ENCODE measurements at places on chromosomes 6 and 20. TPM values are rescaled to one million over a fixed set of nuclear protein-coding genes. Genes with fewer than 3 reads are reported as not detected.

DNA sequence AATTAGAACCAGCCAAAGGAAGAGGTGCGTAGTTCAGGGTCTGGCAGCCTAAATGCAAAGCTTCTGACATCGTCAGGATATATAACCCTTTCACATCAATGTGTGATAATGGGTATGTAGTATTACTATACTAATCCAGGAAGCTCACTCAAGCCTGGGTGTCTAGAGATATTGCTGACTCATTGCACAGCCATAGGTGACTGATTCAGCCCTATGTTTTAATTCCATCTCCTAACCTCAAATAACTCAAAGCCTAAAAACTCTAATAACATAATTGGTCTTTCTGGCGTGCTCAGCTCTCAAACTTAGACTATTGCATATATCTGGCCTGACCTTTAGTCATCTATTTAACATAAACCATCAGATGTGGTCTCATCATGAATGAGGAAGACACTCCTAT lies 658.4 kb downstream of the TBC1D32 start:
- DNase-seq, result no peak

DNA sequence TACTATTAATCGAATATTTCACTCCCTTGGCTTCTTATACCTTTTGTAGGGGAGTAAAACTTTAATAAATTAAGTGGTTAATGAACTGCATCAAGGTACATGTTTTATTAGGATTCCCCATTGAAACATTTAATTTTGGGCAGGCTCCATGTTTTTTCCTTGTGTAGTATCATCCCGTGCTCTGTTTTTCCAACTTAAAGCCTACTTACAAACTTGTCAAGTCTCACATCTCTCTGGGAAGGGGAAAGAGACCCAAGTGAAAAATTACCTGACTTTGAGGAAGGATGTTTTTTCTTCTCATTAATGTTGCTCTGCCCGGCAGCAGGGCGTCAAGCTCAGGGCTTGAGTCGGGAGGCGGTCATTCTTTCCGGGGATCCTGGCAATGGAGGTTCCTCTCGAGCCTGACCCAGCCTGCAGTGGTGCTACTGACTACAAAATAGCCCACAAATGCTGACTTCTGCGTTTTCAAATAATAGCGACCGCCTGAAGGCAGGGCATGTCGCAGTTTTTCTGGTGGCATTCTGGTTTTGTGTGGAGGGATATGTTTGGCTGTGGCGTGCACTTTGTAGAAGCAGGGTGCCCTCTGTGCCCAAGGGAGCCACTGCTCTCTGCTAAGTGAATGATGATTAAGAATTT lies 2.4 kb downstream of the DSP start:
- DNase-seq, result peak; percentile 44

The SIRPD gene
- not detected for total RNA-seq

DNA sequence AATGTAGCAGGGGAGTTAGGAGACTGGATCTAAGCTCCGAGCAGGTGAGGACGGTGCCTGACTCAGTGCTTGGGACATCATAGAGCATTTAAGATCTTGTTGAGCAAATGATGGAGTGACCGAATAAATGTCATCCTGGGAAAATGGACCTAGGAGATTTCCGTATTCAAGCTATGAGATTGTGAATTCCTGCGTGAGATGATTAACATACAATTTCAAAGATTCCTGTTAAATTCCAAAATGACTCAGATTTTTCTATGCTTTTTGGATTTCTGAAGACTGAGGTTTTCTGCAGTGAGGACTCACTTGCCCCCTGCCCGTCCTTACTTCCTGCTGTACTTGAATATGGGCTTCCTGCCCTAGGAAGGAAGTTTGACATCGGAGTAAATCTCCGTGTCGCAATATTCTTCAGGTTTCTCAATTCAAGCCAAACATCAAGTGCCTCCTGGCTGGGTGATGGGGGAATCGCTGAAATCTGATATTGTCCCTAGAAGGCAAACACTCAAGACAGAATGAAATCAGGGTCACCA lies 5.2 kb downstream of the SYTL3 start:
- no peak for DNase-seq

The TBPL1 gene
- 62.6 TPM for total RNA-seq

DNA sequence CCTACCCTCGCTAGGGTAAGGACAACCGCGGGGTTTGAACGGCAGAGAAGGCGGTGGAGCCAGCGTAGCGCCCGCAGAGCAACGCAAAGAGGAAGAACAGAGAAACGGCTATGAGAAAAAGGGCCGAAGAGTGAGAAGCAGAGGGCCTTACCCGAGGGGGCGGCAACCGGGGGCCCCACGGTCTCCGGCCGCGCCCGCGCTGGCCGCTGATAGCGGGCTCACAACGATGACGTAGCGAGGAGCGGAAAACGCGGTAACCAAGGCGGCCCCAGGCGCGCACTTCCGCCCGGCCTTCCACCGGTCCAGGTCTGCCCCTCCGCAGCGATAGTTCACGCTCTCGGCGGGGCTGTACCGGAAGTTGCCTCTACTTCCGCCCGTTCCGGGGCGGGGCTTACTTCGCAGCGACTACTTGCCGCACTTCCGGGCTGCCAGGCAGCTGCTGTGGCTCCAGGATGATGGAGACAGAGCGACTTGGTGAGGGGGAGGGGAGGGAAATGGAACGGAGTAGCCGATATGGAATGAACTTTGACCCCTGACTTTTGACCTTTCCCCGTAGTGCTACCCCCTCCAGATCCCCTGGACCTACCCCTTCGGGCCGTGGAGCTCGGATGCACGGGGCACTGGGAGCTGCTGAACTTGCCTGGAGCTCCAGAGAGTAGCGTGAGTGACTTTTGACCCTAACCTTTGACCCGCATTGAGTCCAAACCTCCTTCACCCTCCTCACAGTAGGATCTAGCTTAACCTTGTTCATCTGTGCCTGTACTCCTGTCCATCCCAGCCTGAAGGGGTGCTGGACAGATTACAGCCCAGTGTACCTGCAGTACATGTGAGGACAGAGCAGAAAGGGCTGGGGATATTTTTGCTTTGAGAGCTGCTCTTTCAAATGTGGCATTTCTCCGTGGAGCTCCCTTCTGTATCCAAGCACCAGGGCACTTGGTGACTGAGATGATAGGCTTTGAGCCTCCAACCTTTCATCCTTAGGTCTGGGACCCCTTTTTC lies at the start of the genes NELFE and SKIC2:
Gene NELFE, minus strand, starts transcription at position 231 of the 999 bp plus-strand sequence. CDS start 525 bp downstream, outside the sequence.
Gene SKIC2, plus strand, starts transcription at position 435 of the 999 bp plus-strand sequence. Its CDS starts 18 bp downstream, at position 453.
- DNase-seq, result peak; percentile 100

- DNase-seq, result no peak
These were observed 268.2 kb downstream of the TENT5A start for GRCh38 chr6:81484251-81484650.

DNA sequence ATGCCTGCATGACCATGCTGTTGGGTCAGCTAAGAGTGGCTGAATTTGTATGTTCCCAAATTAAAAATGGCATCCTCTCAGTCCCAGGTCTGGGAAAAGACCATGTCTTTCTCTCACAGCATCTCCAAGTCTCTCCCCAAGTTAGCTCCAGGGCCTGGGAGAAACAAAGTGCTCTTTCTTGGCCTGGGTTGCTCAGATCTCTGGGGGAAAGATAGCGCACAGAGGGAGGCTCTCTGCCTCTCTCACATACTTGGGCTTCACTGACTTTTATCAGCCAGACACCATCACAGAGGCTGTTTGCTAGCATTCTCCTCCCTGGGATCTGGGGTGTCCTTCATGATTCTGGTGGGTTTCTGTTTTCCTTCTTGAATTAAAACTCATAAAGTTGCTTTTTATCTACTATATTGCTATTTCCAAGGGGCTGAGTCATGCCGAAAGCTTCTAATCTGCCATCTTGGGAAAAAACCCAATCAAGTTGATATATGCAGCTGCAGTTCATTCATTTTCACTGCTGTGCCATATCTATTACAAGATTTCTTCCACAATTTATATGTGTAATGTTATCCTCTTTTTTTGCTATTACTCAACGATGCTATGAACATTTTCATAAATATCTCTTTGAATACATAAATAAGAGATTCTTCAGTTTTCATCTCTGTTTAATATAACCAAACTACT lies 190.2 kb downstream of the MOXD1 start:
- no peak for DNase-seq

- DNase-seq, result no peak
These were observed 76.0 kb downstream of the MAP7 start for GRCh38 chr6:136474241-136474640.

DNA sequence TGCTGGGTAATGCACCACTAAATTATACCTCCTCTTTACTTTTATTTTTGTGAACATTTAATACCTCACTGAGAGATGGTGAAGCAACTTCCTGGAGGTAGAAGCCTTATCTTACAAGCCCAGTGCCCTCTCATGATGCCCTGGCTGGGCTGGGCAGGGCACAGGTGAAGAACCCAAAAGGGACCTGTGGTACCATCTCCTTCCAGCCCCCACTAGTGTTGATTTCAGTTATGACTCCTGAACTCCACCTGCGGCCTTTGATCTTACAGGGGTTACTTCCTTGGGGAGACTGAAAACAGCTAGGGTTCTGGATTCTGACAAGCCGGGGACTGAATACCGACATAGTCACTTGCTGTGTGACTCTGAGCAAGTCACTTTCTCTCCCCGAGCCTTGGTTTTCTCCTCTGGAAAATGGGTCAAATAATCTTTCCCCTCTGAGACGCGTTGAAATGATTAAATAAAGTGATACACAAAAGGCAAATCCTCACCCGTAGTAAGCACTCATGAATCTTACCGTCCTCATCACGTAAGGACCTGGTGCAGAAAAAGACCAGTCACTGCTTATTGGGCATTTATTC lies 1.2 kb downstream of the SLC13A3 start:
- no peak for DNase-seq

GRCh38 chr6:20118892-20119291 lies 93.4 kb downstream of the MBOAT1 start:
- DNase-seq, result no peak

The CST2 gene
- total RNA-seq, result not detected

GRCh38 chr6:61935242-61935846 lies 350.7 kb downstream of the KHDRBS2 start:
- DNase-seq, result peak; percentile 5

DNA sequence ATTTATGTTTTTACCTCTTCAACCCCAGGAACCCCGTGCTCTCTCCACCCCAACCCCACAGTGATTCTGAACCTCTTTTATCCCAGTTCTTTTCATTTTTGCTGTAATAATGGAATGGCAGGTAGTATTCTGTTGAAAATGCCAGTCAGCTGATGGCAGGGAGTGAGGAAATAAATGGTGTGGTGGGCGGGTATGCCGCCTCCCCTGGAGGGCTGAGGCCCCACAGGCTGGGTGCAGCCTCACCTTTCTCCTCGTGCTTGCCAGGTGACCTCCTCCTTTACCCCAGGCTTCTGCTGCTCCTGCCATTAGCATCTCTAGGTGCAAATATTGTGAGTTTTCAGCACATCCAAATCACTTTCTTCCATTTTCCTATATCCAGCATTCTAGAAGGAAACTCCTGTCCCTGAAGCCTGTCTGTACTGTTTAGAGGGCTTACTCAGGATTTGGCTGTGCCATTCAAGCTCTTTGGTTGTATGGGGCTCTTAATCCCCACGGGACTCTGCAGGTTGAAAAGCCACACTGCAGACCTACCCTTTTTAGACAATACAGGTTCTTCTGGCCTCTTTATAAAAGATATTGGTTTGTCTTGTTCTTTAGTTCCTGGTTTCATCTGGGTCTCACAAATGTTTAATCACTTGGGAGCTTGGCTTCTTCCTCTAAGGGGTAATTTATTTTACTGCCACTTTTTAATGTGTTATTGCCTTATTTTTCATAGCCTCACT lies 201.8 kb downstream of the JARID2 start:
- DNase-seq, result no peak

- no peak for DNase-seq
These were observed 8.1 kb downstream of the CEBPB start for GRCh38 chr20:50198716-50199115.

DNA sequence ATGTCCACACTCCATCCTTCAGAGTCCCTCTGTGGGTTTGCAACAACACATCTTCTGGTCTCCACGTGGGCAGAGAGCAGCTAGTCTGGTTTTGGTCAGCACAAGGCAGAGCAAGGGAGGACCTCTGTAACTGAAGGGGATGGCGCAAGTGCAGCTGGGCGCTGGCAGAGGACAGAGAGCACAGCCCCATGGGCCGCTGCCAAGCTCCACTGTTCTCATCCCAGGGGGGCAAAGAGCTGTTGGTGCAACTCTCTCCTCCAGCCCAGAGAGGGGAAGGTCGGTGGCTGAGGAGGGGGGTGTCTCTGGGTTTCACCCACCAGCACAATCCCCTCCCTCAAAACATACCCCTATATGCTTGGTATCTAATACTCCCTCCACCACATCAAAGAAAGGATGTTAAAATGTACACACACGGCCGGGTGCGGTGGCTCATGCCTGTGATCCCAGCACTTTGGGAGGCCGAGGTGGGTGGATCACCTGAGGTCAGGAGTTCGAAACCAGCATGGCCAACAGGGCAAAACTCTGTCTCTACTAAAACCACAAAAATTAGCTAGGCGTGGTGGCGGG lies 9.1 kb downstream of the ATP9A start:
- DNase-seq, result no peak

The ULBP3 gene
- total RNA-seq, result 1.9 TPM

GRCh38 chr6:50846144-50846851 lies 27.6 kb downstream of the TFAP2B start:
- DNase-seq, result no peak

The MEI4 gene
- 0.38 TPM for total RNA-seq

The VSTM2L gene
- 2.7 TPM for total RNA-seq

- DNase-seq, result no peak
These were observed 86.9 kb downstream of the LYRM4 start for GRCh38 chr6:5173810-5174209.

DNA sequence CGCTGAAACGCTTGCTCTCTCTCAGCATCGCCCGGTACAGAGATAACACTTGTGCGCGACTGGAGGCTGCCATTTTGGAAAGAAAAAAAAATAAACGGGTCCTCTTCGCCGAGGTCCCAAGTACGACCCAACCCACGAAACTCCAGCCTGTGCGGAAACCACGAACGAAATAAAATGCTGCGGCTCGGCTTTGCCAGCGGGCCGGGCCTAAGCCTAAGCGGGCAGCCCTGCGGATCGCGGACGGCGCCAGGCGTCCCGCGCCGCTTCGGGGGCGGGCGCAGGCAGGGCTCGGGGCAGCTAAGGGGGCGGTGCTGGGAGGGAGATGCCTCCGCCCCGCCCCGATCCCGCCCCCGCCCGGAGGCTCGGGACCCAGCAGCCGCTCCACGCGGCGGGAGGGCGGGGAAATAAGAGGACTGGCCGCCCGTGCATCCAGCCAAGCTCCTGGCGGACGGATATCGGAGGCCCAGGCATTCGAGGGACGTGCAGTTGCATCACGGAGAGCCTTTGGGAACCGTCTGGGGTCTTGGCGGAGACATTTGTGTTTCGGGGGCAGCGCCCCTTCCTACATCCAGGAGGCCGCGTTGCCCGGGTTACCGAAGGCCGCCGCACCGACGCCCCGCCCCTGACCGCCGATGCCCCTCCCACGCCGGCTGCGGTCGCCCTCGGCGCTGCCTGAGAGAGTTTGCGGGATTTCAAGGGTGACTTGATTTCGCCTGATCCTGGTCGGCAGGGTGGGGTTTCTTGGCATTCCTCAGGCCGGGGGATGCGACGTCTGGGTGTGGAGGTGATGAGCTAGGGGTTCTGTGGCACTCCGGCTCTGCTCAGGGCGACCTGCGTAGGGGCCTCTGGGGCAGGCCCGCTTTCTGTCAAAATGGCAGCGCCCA lies at the start of the genes FARS2 and LYRM4:
Gene FARS2, plus strand, starts transcription at position 853 of the 884 bp plus-strand sequence.
Gene LYRM4, minus strand, starts transcription at position 290 of the 884 bp plus-strand sequence. Its CDS starts 217 bp downstream, at position 73.
- DNase-seq, result peak; percentile 97

The SOBP gene
- total RNA-seq, result 1.3 TPM

- DNase-seq, result no peak
These were observed 177.7 kb upstream of the CDYL start for GRCh38 chr6:4598384-4598995.

GRCh38 chr20:52251136-52251700 lies 59.6 kb upstream of the ZFP64 start:
- DNase-seq, result no peak

GRCh38 chr20:787825-788224 lies 19.5 kb upstream of the SLC52A3 start:
- no peak for DNase-seq

The ASIP gene
- total RNA-seq, result not detected

- DNase-seq, result no peak
These were observed 51.1 kb downstream of the KCNB1 start for GRCh38 chr20:49431329-49431728.

The AVP gene
- not detected for total RNA-seq
